ENCODE measurements at places on chromosomes 2 and 18.

GRCh38 chr2:10431797-10432196 lies 16.3 kb downstream of the ODC1 start:
- no peak for DNase-seq

GRCh38 chr2:81858998-81859397 lies 1554.4 kb upstream of the LRRTM1 start:
- no peak for DNase-seq

DNA sequence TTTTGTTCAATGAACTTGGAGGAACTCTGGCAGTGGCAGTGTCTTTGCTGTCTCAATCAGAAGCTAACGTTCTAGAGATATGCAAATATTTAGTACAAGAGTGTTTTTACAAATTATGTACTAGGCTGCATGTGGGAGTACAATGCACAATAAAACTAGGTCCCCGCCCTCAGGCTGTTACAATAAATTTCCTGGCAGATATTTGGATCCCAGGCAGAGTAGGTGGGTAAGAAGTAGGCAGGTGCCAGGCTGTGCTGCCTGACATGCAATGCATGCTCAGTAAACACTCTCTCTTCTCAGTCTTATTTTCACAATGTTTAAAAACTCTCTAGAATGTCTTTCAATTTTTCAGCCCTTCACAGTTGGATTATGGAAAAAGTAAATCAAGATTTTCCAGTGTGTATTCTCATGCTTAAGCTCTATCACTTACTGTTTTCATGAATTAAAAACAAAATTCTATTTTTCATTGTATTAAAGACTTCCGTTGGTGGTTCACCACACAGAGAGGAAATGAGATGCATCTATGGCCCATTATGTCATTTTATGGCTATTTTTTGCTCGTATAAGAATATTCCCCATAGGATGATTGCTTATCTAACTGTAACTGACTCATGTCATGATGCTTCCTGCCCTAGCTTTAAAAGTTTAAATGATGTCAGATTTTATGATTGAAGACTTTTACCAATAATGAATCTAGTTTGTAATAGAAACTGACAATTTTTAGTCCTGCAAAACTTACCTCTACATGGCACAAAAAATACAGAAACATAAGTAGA lies 346.1 kb downstream of the RND3 start:
- peak; percentile 62 for DNase-seq

- peak; percentile 14 for DNase-seq
Measured at GRCh38 chr2:139622691-139623090, 842.5 kb upstream of the NXPH2 start.

- DNase-seq = no peak
Measured at GRCh38 chr2:85132397-85132796, 795 bp upstream of the TCF7L1 start.

GRCh38 chr2:206250041-206250897 lies 24.2 kb upstream of the ZDBF2 start:
- DNase-seq = no peak

- DNase-seq = no peak
Measured at GRCh38 chr2:10717628-10718027, 3.8 kb upstream of the ATP6V1C2 start.

GRCh38 chr18:74416124-74416523 lies 41.0 kb downstream of the DIPK1C start:
- DNase-seq = no peak
